ENCODE measurements at places on chromosomes 12 and 14.

- DNase-seq, result no peak
Observed at GRCh38 chr12:21988619-21989018, 47.4 kb upstream of the ABCC9 start.

DNA sequence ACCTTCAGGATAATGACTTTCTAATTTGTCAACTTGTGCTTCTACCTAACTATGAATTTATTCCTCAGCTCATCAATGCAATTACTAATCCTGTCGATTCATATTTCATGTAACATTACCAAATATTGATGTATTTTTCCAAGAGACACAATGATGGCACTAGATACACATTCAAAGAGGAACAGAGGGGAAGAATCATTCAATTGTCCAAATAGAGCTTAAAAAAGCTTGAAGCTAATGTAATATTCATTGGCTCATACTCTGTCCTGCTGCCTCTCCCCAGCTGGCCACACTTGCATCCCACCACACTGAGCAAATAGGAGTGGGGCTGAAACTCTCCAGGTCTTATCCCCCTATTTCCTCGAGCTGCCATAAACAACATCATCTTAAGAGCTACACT lies 9.3 kb downstream of the TESPA1 start:
- DNase-seq, result no peak

DNA sequence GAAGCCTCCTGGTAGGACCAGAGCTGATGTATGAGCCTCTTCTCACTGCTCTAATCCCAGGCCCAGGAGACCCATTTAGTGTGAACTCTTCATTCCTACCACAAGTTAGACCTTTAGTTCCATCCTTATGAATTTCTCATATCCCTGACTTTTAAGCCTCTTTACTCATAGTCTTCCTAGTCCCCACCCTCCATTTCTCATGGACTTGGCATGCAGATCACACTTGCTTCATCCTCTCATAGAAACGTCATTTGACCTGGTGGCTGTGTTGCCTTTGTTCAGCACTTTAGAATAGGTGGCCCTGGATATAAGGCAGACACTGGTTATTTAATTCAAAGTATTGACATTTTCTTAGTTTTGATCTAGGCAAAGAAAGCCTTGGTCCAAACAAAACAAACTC lies 99.5 kb downstream of the SLC16A7 start:
- DNase-seq, result no peak

DNA sequence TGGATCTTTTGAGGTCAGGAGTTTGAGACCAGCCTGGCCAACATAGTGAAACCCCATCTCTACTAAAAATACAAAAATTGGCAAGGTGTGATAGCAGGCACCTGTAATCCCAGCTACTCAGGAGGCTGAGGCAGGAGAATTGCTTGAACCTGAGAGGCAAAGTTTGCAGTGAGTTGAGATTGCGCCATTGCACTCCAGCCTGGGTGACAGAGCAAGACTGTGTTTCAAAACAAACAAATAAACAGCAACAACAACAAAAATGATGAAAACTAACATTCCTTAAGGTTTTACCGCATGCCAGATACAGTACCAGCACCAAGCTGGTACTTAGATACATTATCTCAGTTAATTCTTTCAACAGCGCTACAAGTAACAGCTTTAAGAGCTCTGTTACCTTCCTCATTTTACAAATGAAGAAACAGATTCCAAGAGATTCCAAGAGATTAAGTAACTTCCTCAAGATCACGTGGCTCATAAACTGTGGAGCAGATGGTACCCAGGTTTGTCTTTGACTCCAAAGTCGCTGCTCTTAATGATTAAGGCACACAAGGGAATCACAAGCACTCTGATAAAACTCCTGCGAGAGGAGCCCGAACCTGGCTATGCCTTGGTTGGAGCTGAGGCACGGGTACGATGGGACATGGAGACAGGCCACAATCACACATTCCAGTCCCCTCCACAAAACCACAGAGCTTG lies 17.7 kb upstream of the PLEK2 start:
- DNase-seq, result no peak

GRCh38 chr12:3200814-3201233 lies 123.6 kb downstream of the TSPAN9 start:
- no peak for DNase-seq

- DNase-seq, result no peak
Observed at GRCh38 chr12:53950789-53951576, 3.7 kb upstream of the HOXC12 start.

DNA sequence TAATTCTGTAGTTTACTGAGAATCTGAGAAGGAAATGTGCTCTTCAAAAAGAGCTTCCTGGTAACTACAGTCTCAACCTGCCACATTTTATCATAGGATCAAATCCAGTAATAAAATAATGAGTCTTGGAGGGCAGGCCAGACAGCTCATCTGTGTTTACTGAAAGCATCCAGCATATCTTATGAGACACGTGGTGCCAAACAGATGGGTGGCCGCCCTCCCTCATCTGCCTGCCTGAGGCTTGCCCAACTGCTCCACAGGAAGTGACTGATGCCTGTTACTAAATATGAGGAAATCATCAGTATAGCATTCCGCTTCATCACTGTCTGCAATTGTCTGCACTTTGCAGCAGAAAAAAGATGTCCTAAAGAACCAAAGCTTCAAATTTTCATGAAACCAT lies 13.5 kb downstream of the DHRS7 start:
- DNase-seq, result peak; percentile 54

- no peak for DNase-seq
Observed at GRCh38 chr14:69620211-69620611, 8.8 kb downstream of the SUSD6 start.

DNA sequence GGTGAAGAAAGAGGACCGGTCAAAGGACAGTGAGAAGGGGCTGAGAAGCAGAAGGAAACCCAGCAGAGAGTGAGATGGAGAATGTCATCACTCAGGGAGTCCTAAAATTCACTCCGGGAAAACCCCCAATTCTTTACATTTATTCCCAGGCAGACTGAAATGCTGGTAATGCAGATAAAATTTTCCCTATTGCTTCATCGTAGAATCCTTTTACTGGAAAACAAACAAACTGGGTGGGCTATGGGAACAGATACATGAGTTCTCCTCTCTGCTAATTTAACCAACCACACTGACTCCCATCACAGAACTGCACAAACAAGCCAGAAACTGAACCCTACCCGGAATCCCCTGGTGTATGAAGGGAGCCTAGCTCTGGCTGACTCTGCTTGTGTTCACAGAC lies 20.9 kb downstream of the HEBP1 start:
- DNase-seq, result no peak

DNA sequence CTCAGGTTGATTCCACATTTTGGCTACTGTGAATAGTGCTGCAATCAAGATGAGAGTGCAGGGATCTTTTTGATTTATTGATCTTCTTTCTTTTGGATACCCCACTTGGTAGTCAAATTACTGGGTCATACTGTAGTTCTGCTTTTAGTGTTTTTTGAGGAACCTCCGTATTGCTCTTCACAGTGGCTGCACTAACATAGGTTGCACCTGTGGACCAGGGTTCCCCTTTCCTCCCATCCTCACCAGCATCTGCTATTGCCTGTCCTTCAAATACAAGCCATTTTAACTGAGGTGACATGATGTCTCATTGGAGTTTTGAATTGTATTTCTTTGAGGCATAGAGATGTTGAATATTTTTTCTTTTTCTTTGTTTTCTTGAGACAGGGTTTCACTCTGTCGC lies 152.5 kb upstream of the TMEM132C start:
- no peak for DNase-seq

DNA sequence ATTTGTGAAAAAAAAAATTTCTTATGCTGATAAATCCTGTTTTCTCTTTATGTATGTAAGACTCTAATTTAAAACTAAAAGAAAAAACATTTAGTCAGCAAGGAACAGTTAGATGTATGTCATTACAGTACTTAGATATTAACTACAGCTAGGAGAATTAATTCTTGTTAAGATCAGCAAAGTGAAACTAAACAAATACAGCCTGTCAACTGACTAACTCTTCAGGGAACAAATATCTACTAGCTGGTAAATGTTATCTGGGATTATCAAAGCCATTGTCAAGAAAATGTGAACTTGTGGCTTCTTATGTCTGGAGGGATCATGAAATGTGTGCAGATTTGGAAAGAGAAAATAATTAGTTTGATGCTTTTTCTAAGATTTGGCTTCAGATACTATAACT lies 27.5 kb downstream of the MGAT4C start:
- DNase-seq, result no peak

DNA sequence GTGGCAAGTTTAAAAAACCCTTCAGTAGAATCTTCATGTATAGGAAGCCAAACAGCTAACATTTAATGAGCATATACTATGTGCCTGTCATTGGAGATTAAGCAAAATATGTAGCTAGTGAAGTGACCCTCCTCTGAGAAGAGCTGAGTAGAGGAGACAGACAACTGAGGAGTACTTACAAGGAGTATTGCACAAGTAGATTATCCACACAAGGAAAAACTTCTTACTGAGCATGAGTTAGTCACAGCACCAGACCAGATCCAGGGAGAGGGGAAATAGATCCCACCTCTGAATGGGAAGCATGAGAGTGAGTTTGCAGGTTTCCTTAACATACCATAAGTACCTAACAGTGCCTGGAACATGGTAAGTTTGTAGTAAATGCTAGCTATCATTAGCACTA lies 33.0 kb downstream of the FRMD6 start:
- DNase-seq, result no peak

GRCh38 chr14:102828151-102828550 lies 50.9 kb downstream of the TRAF3 start:
- no peak for DNase-seq

DNA sequence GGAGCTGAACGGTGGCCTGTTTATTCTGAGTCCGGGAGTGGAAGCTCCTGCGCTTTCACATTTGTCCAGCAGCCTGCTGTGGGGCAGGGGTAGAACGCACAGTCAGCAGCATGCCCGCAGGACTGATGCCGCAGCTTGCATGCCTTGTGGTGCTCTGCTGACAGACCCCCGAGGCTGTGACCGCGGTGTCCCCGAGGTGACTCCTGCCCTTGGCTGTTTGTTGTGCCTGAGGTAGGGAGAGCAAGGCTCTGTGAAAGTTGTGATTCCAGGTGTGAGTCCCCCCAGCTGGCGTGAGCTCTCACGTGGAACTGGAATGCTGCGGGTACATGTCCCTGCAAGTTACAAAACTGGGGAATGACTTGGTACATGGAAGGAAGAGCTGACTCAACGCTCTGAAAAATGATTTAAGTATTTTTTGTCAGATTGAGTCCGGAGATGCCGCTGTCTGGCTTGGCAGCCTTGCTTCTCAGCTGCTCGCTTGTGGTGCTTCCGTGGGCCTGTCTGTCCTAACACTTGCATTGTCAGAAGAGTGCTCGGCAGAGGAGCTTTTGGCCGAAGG lies 18.1 kb downstream of the MLXIP start:
- no peak for DNase-seq

GRCh38 chr12:108948367-108948766 lies 68.5 kb downstream of the DAO start:
- DNase-seq, result no peak

GRCh38 chr12:86777325-86777724 lies 521.1 kb upstream of the MGAT4C start:
- DNase-seq, result no peak

DNA sequence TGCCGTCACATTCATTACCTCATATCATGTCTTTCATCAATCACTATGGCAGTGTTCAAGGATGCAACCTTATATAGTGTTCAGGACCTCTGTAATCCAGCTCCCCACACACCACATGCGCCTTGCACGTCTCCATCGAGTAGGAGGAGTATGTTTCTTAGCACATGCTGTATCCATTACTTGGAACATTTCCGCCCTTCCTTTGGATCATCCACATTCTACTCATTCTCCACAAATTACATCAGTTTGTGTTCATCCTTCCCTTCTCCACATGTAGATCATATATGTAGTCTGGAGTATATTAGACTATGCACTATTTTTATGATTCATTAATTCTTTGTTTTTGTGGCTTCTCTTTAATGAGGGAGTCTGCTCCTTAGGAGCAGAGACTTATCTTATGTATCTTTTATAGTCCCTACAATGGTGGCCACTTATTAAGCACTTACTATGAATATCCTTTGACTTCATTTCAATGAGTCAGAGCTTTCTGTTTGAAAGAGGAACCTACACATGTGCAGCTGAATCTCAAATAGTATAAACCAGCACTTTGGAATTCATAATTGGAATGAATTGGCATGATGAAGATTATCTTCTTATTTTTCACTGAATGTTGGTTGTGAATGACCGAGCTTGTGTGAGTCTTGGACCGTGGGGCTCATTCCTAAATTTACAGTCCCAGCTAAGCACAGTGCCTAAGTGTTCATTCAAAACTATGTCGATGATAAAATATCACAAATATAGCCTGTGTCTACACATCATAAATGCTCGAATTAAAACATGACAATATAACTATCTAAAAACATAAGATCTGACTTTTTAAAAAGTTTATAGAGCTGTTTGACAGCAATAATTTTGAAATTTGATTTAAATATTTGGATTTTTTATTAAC lies 30.2 kb upstream of the NPAS3 start:
- DNase-seq, result no peak

DNA sequence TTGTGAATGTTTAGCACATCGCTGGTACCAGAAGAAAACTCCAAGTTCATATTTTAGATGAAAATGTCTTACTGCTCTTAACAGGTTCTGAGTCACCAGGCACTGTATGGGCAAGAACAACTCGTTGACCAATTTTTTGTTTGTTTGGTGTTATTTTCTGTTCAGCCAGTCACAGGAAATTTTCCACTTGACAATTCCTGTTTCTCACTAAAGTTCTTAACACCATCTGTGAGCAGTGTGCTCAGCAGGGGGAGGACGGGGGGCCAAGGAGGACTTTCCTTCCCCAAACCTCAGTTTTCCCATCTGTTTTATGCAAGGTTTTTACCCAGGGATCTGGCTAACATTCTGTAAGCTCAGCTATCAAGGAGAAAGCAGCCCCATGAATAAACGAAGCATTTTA lies 3.0 kb downstream of the NUAK1 start:
- no peak for DNase-seq

- no peak for DNase-seq
Observed at GRCh38 chr14:37138898-37139297, 33.5 kb downstream of the SLC25A21 start.

DNA sequence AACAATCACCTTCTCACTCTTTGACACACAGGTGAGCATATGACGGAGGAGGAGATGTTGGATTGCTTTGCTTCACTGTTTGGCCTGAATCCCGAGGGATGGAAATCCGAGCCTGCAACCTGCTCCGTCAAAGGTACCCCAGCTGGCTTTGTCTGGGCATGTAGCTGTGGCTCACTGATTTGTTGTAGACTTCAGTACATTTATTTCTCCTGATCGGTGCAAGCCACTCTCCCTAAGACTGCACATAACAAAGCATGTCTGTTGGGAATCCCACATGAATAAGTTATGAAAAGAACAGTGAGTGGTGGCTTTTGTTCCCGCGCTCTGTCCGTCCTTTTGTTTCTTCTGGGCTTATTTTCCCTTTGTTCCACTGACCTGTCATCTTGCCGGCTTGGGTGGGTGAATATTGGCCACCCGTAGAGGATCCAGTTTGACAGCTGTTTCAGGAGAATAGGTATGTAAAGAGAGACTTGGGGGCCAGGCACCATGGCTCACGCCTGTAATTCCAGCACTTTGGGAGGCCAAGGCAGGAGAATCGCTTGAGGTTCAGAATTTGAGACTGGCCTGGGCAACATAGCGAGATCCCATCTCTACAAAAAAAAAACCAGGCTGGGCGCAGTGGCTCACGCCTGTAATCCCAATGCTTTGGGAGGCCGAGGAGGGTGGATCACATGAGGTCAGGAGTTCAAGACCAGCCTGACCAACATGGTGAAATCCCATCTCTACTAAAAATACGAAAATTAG lies 20.0 kb upstream of the BCL7A start:
- no peak for DNase-seq

- DNase-seq, result no peak
Observed at GRCh38 chr12:28583701-28584261, 393.5 kb downstream of the CCDC91 start.

- no peak for DNase-seq
Observed at GRCh38 chr12:3087758-3088650, 10.8 kb downstream of the TSPAN9 start.
